Fibroblast of pulmonary artery (primary cell): ENCODE measurements at places on chromosomes 2 and 18.
A peak's percentile ranks its signal among the peaks of the same experiment; 100 is the strongest.

- DNase-seq, result no peak
Observed at GRCh38 chr18:68178921-68179320, 536.0 kb downstream of the TMX3 start.

DNA sequence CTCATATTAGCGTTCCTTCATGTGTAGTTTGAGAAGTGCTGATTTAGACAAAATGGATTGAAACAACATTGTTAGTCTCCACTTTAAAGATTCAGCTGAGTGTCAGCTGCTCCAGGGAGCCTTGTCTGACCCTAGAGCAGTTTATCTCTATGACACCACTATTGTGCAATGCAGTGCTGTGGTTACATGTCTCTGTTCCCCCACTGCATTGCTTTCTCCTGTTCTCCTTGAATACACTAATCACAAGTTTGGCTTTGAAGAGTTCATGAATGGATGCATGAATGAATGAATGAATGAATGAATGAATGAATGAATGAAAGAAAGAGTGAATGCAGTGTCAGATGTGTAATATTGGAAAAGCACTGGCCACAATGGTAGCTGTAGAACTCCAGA lies 38.3 kb downstream of the GCG start:
- peak; percentile 84 for DNase-seq

DNA sequence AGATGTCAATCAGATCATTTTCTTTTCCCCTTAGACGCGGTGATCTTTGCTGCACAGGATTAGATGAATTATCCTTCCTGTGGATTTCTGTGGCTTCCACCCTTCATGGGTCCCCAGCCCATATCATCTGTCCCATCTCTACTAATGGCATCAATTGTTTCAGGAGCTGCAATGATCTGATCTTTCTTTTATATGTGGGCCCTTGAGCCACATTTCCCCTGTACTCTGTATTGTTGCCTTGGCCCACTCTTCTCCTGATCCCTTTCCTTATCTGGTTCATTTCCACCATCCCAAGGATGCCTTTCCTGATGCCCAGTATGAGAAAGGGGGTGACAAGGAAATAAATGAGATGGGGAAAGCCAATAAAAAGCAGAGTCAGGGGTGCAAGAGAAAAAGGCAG lies 24.7 kb downstream of the SP140 start:
- no peak for DNase-seq

DNA sequence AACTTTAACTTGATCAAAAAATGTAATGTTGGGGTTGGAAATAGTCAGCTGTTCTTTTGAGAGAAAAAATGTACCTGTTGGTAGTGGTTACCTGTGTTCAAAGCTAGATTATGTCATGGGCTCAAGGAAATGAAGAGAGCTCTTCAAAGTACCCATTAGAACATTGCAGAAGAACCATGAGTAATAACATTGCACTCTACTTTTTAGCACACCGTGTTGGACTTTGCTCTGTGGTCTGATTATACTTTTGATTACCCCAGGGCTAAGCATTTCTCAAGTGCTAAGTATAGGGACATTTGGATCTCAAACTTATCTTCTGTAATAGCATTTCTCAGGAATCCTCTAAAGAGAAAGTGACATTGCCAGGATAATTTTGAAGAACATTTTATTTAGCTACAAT lies 1122.8 kb upstream of the CELF4 start:
- DNase-seq, result no peak

DNA sequence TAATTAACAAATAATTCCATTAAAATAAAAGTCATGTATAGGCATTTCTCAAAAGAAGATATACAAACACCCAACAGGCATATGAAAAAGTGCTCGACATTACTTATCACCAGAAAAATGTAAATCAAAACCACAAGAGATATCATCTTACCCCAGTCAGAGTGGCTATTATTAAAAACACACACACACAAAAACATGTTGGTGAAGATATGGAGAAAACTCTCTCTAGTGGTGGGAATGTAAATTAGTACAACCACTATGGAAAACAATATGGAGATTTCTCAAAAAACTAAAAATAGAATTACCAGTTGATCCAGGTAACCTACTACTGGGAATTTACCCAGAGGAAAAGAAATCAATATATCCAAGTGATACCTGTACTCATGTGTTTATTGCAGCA lies 966.3 kb upstream of the POU3F3 start:
- DNase-seq, result no peak

GRCh38 chr2:66853585-66853984 lies 418.7 kb downstream of the MEIS1 start:
- DNase-seq, result no peak

GRCh38 chr2:60551240-60552077 lies 2.0 kb downstream of the BCL11A start:
- peak; percentile 63 for DNase-seq

DNA sequence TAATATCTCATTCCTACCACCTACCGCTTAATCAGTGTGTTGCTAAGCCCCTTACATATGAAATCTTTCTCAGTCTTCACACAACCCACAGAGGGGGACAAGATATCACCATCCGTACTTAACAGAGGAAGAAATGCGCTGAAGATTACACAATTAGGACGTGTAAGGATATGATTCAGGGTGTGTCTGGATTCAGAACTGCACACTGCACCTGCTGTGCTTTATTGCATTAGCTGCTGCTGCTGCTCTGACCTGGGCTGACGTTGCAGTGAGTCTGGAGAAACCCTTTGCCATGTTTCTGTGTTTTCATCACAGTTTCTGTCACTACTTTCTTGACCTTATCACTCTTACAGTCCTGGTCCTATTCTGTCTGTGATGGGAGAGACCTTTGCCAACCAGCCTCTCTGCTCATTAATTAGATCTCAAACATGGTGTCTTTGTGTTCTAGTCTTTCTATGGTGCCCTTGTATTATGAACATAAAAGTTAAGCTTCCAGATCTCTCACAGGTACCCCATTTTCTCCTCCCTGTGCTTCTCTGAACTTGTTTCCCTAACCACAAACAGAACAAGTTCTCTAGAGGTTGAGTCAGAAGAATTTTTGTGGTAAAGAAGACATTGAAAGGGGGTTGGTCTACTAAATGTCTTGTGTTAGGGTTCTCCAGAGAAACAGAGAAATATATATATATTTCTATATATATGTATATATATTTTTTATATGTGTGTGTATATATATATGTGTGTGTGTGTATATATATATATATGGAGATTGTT lies 92.9 kb upstream of the CYP1B1 start:
- no peak for DNase-seq

DNA sequence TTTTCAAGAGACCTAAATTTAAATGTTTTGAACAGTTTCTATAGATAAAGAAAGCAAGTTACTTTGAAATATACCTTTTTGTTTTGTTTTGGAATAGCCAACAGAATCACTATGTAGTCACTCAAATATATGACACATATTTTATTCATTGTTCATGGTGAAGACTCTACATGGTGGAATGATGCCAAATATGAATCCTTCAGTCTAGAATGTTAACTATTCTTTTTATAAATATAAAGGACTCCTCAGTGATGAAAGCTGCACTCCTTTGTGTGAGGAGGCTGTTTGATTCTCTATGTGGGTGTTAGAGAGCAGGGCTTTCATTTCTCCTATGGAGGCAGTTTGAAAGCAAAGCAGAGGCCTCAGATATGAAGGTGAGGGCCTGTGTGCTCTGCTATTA lies 396.4 kb upstream of the LRRTM1 start:
- DNase-seq, result no peak

DNA sequence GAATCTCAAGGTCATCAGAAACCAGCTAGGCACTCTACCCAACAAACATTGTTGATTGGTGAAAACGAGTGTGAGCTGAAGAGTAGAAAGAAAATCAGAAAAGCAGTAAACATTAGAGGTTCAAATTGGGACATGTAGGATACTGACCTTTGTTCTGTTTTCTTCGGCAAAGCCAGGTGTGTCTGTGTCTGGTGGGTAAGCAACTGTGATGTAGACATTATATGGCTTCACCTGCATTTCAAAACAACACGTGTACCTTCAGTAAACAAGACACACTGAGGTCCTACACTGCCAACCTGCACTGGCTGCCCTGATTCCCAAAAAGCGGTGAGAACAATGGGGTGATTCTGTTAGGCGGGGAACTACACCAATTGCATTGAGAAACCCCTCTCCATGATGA lies 22.7 kb downstream of the KDSR start:
- DNase-seq, result no peak

DNA sequence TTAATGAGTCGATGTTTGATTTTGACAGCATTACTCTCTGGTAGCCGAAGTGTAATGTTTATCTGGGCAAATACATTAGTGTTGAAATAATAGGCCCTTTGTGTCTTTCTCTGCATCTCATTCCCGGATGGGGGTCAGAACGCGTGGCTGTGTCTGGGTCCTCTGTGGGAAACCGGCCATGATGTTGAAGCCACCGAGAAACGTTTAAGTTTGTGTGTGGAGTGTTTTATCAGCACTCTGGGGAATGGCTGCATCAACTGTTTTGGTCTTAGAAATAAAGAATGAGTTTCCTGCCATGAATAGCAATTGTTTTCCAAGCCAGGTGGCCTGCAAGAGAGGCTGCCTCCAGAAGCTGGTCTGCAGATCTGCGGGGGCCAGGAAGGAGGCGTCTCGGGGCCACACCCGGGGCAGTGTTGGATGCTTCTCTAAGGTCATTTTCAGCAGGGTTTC lies 69.7 kb downstream of the RNF144A start:
- DNase-seq, result peak; percentile 40

GRCh38 chr2:20737505-20737904 lies 70.6 kb downstream of the GDF7 start:
- DNase-seq, result no peak

DNA sequence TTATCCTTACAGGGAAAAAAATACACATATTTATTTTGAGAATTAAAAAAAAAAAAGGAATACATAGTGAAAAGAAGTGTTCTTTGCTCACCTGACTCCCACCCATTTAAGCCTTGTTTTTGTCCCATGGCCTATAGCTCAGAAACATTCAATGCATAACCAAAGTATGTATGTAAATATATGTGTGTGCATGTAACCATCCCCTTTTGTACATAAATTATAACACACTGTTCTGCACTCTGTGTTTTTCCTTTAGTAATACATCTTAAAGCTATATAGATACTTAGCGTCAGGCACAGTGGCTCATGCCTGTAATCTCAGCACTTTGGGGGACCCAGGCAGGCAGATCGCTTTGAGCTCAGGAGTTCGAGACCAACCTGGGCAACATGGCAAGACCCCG lies 21.8 kb downstream of the MDH1 start:
- DNase-seq, result no peak

- DNase-seq, result no peak
Observed at GRCh38 chr2:159506202-159506601, 110.1 kb downstream of the BAZ2B start.
